Lower leg skin (tissue), 4 donors: ENCODE measurements at places on chromosomes 1 and 21.

- DNase-seq, result no peak
These were observed 622.4 kb upstream of the PKN2 start for GRCh38 chr1:88061492-88062177.

GRCh38 chr1:13948888-13949391 lies 249.0 kb downstream of the PRDM2 start:
- DNase-seq, result peak; percentile 68

DNA sequence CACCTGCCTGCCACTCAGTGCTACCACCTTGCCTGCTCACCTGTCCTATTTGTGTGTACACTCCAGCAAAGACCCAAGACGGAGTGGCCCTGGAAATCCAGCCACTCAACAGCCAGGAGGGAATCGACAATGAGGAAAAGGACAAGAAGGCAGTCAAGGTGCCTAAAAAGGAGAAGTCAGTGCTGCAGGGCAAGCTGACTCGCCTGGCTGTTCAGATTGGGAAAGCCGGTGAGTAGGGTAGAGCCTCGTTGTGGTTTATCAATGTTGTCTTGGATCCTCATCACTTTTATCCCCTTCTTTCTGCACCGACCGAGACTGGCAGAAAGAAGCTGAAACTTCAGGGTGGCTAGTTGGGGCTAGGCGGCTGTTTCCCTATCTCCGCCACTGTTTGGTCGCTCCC lies 61.4 kb upstream of the LAX1 start:
- DNase-seq, result no peak

DNA sequence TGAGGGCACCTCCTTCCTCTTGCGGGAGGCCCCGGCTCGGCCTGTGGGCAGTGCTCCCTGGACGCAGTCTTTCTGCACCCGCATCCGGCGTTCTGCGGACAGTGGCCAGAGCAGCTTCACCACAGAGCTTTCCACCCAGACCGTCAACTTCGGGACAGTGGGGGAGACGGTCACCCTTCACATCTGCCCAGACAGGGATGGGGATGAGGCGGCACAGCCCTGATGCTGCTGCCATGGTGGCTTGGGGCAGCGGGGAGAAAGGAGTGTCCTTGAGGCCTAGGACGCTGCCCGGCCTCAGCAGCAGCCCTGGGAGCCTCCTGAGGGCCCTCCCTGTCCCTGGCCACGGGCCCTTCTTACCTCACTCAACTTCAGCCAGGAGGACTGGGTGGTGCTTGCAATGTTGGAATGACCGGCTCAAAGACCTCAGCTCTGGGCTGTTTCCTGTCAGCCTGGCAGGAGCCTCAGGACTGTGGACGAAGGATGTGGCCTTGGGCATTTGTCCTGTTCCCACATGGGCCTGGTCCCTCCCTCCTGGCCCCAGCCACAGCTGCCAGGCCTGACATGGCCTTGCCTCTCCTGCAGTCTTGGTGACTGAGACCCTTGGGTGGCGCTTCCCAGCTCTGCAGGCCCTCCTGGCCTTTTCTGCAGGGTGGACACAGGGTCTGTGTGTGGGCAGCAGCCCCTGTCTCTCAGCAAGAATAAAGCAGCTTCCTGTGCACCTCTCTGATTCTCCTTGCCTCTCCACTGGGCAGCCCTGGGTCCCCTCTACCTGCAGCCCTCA lies 45.9 kb downstream of the TRIM11 start:
- peak; percentile 76 for DNase-seq

GRCh38 chr1:165116732-165117131 lies 239.8 kb downstream of the LMX1A start:
- DNase-seq, result no peak

DNA sequence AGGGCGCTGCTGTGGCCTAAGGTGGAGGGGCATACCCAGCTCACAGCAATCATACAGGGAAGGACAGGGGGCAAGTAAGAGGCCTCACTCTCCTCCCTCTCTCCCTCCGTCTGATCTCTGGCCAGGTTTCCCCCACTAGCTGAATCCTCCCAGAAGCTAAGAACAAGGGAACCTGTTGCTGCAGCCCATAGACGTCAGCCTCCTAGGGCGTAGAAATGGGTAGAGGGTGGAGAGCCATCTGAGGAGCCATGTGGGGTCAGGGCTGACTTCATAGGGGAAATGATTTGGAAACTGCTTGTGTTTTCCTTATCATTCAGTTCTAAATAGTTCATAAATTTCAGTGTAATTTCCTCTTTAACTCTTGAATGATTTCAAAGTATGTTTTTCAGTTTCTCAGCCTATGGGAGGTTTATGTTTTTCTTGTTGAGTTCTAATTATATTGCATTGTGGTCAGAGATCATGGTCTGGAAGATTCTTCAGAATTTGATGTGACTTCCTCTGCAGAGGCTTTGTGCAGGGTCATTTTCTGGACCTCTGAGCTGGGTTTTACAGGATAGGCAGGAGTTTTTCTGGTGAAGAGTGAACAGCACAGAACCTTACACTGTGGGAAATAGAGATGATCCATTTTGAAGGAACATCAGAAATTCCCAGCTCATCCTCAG lies 2.3 kb upstream of the MOB3C start:
- DNase-seq, result peak; percentile 39

DNA sequence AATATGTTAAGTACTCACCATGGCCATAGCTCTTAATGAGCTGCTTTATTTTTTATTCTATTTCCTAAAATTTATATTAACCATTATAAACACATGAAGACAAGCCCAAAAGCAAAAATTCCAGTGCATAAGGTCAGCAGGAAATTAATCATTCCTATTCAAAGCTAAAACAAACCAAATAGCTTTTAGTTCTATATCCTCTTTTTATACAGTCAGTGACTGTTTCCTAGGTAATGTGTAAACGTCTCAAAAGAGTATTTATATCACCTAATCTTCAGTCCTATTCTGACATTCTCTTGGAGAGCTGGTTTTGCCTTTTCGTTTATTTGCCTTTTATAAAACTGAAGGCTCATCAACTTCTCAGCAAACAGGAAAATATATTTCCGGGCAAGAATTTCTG lies 4.2 kb downstream of the GOLPH3L start:
- DNase-seq, result no peak
